Adrenal gland (tissue), 19 donors: ENCODE measurements at places on chromosomes 3 and 15. TPM values are rescaled to one million over a fixed set of nuclear protein-coding genes. Genes with fewer than 3 reads are reported as not detected.

Gene GREM1
- total RNA-seq = 0.63 TPM

DNA sequence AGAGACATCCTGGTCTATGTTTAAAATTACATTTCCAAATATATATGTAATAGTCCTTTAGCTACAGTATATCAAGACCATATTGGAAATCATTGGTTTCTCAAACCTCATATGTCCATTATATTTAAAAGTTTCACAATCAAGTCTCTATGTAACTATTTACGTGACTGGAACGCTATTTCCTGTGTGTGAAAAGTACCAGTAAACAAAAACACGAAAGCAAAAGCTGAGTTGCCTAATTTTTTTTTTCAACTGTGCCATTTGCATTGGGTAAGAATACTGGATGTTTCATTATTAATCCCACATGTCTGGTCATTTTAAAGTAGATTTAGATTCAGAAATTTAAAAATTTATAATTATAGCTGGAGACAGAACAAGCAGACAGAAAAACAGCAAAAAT, 381.4 kb downstream of the TBC1D5 start:
- no peaks in the 10 kb centered on the region for H3K4me1 ChIP-seq
- H3K27ac ChIP-seq = no peak overlapping the region
- no peaks in the 10 kb centered on the region for H3K27me3 ChIP-seq
- H3K36me3 ChIP-seq = no peaks in the 10 kb centered on the region

Gene UNC13C
- 0.12 TPM for total RNA-seq

GRCh38 chr15:52414936-52415335, 113.7 kb downstream of the MYO5A start:
- H3K36me3 ChIP-seq = no peaks in the 10 kb centered on the region
- no peak overlapping the region for H3K27ac ChIP-seq
- DNase-seq = no peak
- no peak overlapping the region for H3K4me3 ChIP-seq

GRCh38 chr15:87942316-87942715, 314.2 kb downstream of the NTRK3 start:
- H3K27me3 ChIP-seq = no peaks in the 10 kb centered on the region
- DNase-seq = no peak
- H3K27ac ChIP-seq = no peak overlapping the region
- H3K36me3 ChIP-seq = no peaks in the 10 kb centered on the region

GRCh38 chr3:122295266-122296062, 29.6 kb upstream of the CSTA start:
- H3K4me1 ChIP-seq = no peaks in the 10 kb centered on the region
- H3K36me3 ChIP-seq = no peaks in the 10 kb centered on the region
- no peak overlapping the region for H3K27ac ChIP-seq
- H3K4me3 ChIP-seq = no peak overlapping the region

- H3K36me3 ChIP-seq = no peaks in the 10 kb centered on the region
- H3K4me3 ChIP-seq = no peak overlapping the region
- no peak overlapping the region for H3K27ac ChIP-seq
- no peaks in the 10 kb centered on the region for H3K27me3 ChIP-seq
- no peak for DNase-seq
- H3K4me1 ChIP-seq = no peaks in the 10 kb centered on the region
These were observed 108.6 kb downstream of the ZNF385D start for GRCh38 chr3:21642433-21642832.

GRCh38 chr3:49867871-49868321, 1.8 kb downstream of the CAMKV start:
- H3K4me3 ChIP-seq = no peak overlapping the region
- peaks cover 27% of the 10 kb centered on the region for H3K27me3 ChIP-seq
- H3K27ac ChIP-seq = no peak overlapping the region
- H3K36me3 ChIP-seq = no peaks in the 10 kb centered on the region

Gene SLC38A3
- not detected for total RNA-seq

Gene SMCO1
- total RNA-seq = not detected
